Tongue (tissue), 3 donors: ENCODE measurements at places on chromosomes 3 and 15. TPM values are rescaled to one million over a fixed set of nuclear protein-coding genes. Genes with fewer than 3 reads are reported as not detected.

The SLC28A1 gene
- not detected for total RNA-seq

The DLL4 gene
- total RNA-seq = 22.5 TPM

The TRH gene
- 0.62 TPM for total RNA-seq

The FSIP1 gene
- 0.10 TPM for total RNA-seq

The TARS3 gene
- total RNA-seq = 35.8 TPM

The SERPINI1 gene
- total RNA-seq = 7.7 TPM

The GADL1 gene
- 33.1 TPM for total RNA-seq

The NTRK3 gene
- total RNA-seq = 14.7 TPM

The GPR149 gene
- 0.41 TPM for total RNA-seq

The CPN2 gene
- not detected for total RNA-seq

- no peak for DNase-seq
Observed at GRCh38 chr3:161082063-161082462, 23.1 kb downstream of the B3GALNT1 start.

DNA sequence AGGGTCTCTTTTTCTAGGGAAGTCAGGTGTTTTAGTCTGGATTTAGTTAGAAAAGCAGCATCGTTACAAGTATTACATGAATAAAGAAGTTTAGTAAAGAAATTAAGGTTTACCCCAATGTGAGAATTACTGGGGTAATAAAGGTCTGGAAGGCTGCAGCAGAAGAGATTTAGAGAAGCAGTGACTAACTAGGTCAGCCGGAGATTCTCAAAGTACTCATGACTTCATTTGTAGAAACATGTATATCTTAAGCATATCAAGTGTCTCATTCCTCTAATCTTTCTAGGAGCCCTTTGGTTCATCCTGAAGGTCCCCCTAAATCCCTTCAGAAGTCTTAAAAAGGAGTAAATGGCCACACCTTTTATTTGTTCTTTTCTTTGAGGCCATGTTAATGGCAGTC is 26.0 kb downstream of the DTWD1 start:
- no peak for DNase-seq

- no peak for DNase-seq
Observed at GRCh38 chr3:184591789-184592188, 30.2 kb downstream of the EPHB3 start.

DNA sequence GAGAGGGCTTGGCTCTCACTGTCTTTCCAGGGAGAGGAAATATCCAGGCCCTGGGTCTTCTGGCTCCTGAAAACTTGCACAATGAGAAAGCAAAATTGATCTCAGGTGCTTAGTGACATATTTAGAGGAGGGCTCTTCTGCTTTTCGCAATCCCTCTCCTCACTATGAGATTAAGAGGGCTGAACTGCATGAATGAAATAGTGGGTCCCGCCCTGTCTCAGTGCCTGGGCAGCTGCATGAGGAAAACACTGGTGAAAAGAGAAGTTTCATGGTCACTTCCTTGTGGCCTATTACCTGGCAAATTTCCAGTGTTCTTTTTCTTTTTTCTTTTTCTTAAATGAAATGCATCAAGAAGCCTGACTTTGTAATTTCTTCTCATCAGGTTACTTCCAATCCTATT is 73.5 kb downstream of the TRAK1 start:
- DNase-seq = no peak

GRCh38 chr3:154195620-154196356 is 74.6 kb downstream of the ARHGEF26 start:
- DNase-seq = no peak

DNA sequence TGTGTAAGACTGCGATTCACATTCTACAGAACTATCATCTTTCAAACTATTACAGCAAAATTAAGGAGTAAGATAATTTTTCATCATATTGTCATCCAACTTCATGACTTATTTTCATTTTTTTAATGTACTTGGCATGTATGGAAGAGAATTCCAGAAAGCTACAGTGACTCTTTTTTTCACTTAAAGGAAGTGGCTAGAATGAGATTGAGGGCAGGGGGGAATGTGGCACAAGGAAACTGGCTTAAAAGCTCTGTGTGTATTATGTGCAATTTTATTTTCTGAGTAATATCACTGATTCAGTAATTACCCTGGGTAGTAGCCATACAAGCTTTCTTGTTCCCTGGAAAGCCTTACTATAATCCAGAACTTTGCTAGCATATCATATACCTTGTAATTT is 94.6 kb downstream of the FILIP1L start:
- DNase-seq = no peak

DNA sequence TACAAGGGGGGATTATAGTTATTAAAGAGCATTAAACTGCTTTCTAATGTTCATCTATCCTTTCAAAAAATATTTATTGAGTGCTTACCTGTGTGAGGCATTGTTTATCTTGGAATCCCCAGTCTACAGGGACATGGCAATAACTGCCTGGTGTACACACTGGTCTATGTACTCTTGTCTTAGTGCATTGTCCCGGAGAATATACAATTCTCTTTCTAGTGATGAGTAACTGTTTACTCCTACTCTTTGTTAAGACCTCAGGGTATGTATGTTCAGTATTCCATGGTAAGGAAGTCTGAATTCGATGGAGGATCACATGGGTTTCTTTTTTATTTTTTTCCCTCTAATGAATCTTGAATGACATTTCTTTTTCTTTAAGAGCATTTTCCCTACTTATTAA is 772.4 kb upstream of the NR2F2 start:
- peak; percentile 9 for DNase-seq

GRCh38 chr3:94336046-94336753 is 273.3 kb downstream of the NSUN3 start:
- DNase-seq = peak; percentile 55

DNA sequence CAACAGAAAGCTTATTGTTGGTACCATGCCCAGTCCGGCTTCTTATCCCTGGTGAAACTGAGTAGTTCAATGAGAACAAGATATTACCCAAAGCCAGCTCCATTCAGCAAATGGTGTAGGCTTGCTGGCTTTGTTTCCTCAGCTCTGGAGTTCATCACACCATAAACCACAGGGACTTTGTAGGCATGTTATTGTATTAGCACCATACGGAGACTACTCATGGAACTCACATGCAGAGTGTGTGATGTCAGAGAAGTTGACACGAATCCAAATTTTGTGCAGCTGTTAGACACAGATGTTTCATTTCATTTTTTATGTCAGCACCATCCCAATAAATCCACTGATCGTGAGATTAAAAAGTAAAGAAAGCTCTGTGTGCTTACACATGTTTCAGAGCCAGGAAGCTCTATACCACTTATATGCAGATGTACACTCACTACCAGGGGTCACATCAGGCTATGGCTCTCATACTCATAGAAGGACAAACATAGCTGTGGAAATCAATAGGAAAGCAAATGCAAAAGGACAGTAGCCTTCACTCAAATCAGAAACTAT is 63.4 kb upstream of the LEKR1 start:
- DNase-seq = peak; percentile 97

- no peak for DNase-seq
Observed at GRCh38 chr15:66730168-66731021, 28.4 kb downstream of the SMAD6 start.

GRCh38 chr3:33597257-33597689 is 120.8 kb downstream of the CLASP2 start:
- no peak for DNase-seq

DNA sequence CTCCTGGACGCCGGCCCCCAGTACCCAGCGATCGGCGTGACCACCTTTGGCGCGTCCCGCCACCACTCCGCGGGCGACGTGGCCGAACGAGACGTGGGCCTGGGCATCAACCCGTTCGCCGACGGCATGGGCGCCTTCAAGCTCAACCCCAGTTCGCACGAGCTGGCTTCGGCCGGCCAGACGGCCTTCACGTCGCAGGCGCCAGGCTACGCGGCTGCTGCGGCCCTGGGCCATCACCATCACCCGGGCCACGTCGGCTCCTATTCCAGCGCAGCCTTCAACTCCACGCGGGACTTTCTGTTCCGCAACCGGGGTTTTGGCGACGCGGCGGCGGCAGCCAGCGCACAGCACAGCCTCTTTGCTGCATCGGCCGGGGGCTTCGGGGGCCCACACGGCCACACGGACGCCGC is 956 bp downstream of the ZIC1 start:
- no peak for DNase-seq

GRCh38 chr15:67024314-67024997 is 40.9 kb upstream of the SMAD3 start:
- peak; percentile 91 for DNase-seq

- DNase-seq = no peak
Observed at GRCh38 chr3:99960941-99961340, 143.3 kb downstream of the CMSS1 start.

- DNase-seq = no peak
Observed at GRCh38 chr3:128329491-128330213, 137.0 kb downstream of the DNAJB8 start.

GRCh38 chr3:16364963-16365362 is 100.0 kb downstream of the OXNAD1 start:
- DNase-seq = no peak

DNA sequence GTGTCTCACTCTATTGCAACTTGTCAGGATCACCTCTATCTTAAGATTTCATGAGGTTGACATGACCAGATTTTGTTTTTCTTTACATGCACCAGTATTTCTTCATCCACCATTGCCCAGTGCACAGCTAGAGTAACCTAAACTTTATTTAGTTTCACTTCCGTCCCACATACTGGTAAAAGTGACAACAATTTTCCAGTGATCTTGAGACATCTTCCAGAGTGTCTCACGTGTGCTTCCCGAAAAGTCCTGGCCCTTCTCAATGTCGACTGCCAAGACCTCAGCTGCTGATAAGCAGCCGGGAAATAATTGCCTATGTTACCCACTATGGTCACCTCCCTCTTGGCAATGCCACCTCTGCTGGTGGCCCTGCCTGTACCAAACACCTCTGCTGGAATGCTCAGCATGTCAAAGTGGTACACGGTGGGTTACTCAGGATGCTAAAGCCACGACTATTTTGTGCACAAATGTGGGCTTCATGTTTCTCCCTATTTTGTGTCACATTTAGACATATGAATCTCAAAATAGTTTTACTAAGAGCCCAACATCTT is 379.7 kb upstream of the TGFBR2 start:
- DNase-seq = no peak

GRCh38 chr3:178458313-178459037 is 77.8 kb upstream of the KCNMB2 start:
- DNase-seq = no peak

DNA sequence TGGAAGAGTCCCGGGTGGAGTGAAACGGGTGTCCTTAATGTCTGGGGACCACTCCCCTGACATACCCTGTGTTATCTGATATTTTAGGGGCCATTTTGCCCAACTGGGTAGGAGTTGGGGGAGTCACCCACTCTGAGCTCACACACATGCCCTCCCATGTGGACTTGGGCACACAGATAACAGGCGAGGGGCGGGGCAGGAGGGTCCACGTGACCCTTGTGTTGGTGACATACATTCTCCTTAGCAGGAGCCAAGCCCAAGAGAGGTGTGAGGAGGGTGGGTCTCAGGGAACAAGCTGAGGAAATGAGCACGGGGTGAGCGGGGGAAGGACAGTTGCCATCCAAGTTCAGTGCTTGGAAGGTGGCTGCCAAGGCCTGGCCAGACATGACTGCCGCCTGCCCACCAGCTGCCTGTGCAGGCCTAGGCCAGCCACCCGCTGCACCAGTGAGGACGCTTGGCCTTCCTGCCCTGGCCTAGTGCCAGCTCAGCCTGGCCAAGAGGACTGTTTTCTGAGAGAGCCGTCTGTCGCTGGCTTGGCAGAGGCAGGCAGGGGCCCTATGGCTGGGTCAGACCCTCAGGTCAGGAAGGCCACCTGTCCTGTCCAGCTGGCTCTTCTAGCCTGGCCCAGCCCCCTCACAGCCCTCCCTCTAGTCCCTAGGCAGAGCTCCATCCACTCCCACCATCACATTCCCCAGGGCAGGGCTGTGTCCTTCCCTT is 31.3 kb upstream of the TMEM115 start:
- peak; percentile 93 for DNase-seq

- DNase-seq = peak; percentile 59
Observed at GRCh38 chr3:115659253-115660220, 36.2 kb downstream of the GAP43 start.
